SJCRH30 (cell line): ENCODE measurements at places on chromosomes 16 and 17.

DNA sequence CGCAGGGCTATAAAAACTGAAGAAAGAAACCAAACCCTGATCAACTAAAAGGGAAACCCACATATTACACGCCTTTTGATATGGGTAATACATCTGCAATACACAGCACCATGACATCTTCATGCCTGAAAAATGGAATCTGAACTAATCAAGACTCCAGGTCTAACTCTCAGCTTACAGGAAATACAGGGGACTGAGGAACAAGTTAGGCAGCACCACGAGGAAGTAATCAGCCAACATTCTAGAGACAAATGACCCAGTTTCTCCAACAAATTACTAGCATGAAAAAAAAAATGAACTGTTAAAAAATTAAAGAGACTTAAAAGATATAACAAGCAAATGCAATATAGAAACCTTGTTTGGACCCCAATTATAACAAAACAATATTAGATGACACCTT, 9.1 kb downstream of the SLC39A11 start:
- no peak overlapping the region for H3K4me3 ChIP-seq
- no peak for DNase-seq
- H3K36me3 ChIP-seq, result no peaks in the 10 kb centered on the region
- no peaks in the 10 kb centered on the region for H3K4me1 ChIP-seq
- no peak overlapping the region for H3K27ac ChIP-seq

GRCh38 chr17:66555605-66556004, 253.2 kb downstream of the PRKCA start:
- H3K27me3 ChIP-seq, result no peaks in the 10 kb centered on the region
- H3K27ac ChIP-seq, result no peak overlapping the region
- no peaks in the 10 kb centered on the region for H3K4me1 ChIP-seq
- no peaks in the 10 kb centered on the region for H3K36me3 ChIP-seq

DNA sequence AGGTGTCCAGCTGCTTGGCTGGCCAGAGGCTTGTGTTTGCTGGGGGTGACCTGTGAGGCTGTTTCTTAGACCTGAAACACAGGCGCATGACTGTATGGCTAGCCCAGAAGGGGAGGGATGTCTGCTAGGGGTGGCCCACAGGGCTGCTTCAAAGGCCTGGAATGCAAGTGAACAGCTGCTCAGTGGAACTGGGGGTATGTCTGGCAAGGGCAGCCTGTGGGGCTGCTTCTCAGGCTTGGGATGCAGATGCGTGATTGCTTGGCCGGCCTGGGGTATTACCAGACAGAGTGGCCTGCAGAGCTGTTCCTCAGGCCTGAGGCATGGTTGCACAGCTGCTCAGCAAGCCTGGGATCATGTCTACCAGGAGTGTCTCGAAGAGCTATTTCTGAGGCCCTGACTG, 20.5 kb downstream of the TANC2 start:
- H3K4me1 ChIP-seq, result peaks cover 3% of the 10 kb centered on the region; the same call in 1 of the 2 replicates
- no peaks in the 10 kb centered on the region for H3K27me3 ChIP-seq
- H3K4me3 ChIP-seq, result no peak overlapping the region
- peak; percentile 77 for DNase-seq
- no peaks in the 10 kb centered on the region for H3K36me3 ChIP-seq

DNA sequence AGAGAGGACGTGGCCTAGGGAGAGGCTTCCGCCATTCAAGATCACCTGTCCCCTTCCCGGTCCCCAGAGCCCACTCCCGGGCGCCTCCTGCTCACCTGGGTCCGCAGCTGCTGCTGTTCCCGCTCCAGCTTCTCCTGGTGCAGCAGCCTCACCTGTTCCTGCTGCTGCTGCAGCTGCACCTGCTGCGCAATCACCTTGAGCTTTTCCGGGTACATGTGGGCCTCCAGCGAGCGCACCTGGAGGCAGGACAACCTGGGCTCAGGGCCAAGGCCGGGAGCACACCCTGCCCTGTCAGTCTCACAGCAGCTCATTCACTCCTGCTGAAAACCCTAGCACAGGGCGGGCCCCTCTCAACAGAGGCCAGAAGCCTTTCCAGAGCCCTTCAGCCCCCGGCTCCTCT, 12.5 kb downstream of the TFAP4 start:
- H3K4me3 ChIP-seq, result no peak overlapping the region
- no peak overlapping the region for H3K27ac ChIP-seq
- no peaks in the 10 kb centered on the region for H3K27me3 ChIP-seq
- no peaks in the 10 kb centered on the region for H3K4me1 ChIP-seq
- H3K36me3 ChIP-seq, result peaks cover 23% of the 10 kb centered on the region

DNA sequence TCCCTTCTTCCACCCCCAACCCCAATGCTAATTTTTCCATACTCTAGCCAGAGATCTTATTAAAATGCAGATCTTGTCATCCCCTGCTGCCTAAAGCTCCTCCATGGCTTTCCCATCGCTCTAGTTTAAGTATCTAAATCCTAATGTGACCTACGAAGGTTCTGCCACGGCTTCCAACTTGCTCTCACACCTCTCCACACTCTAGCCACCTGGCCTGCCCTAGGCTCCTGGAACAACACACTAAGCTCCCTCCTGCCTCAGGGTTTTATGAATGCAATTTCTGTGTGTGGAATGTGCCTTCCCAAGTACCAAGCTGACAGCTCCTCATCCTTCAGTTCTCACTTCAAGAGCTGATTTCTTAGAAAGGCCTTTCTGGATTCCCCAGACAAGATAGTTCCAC, 16.6 kb downstream of the NXPH3 start:
- H3K27me3 ChIP-seq, result no peaks in the 10 kb centered on the region
- H3K27ac ChIP-seq, result no peak overlapping the region
- no peak overlapping the region for H3K4me3 ChIP-seq
- no peaks in the 10 kb centered on the region for H3K36me3 ChIP-seq
- no peak for DNase-seq

GRCh38 chr17:43924558-43924957, 17.2 kb upstream of the MPP2 start:
- H3K36me3 ChIP-seq, result no peaks in the 10 kb centered on the region
- no peaks in the 10 kb centered on the region for H3K4me1 ChIP-seq

- no peak overlapping the region for H3K27ac ChIP-seq
- no peaks in the 10 kb centered on the region for H3K4me1 ChIP-seq
- no peaks in the 10 kb centered on the region for H3K27me3 ChIP-seq
- no peak overlapping the region for H3K4me3 ChIP-seq
Observed at GRCh38 chr17:60641810-60642220, 35.8 kb upstream of the BCAS3 start.

GRCh38 chr17:76353004-76353598, 615 bp downstream of the PRPSAP1 start:
- peak overlapping the region; percentile 99; the same call in 1 of the 2 replicates for H3K27ac ChIP-seq
- H3K36me3 ChIP-seq, result peaks cover 8% of the 10 kb centered on the region
- peak; percentile 48 for DNase-seq
- peak overlapping the region; percentile 71 for H3K4me3 ChIP-seq
- no peaks in the 10 kb centered on the region for H3K27me3 ChIP-seq

DNA sequence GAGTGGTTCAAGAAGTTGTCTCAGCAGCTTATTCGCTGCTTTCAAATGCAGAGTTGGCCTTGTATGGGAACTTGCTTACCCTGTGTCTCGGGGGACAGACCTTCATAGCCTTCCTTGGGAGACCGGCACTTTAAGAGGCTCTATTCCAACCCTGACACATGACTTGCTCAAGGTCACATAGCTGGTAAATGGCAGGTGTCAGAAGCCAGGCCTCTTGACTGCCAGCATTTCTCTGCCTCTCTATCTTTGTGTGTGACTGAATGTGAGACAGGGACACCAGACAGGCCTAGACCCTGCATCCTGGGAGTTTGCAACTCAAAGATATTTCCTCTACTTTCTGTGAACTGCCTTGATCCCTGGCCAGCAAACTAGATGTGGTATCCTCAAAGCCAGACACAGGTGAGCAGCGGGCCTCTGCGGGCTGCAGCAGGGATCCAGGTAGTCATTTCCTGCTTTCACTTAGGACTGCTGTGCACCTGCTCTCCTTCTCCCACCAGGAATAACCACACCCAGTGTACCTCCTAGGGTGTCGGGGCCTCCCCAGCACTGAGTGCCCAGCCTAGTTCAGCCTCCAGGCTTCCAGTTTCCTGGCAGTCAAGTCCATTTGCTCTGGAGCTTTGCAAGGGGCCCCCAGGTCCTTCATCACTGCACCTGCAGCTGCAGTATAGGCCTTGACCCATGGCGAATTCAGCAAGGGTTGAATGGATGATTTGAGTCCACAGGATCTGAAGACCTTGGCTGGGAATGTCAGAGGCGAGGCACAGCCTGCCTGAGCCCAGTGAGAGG, 116.6 kb upstream of the TNRC6C start:
- no peak for DNase-seq
- H3K27me3 ChIP-seq, result no peaks in the 10 kb centered on the region
- no peak overlapping the region for H3K4me3 ChIP-seq
- no peaks in the 10 kb centered on the region for H3K36me3 ChIP-seq

DNA sequence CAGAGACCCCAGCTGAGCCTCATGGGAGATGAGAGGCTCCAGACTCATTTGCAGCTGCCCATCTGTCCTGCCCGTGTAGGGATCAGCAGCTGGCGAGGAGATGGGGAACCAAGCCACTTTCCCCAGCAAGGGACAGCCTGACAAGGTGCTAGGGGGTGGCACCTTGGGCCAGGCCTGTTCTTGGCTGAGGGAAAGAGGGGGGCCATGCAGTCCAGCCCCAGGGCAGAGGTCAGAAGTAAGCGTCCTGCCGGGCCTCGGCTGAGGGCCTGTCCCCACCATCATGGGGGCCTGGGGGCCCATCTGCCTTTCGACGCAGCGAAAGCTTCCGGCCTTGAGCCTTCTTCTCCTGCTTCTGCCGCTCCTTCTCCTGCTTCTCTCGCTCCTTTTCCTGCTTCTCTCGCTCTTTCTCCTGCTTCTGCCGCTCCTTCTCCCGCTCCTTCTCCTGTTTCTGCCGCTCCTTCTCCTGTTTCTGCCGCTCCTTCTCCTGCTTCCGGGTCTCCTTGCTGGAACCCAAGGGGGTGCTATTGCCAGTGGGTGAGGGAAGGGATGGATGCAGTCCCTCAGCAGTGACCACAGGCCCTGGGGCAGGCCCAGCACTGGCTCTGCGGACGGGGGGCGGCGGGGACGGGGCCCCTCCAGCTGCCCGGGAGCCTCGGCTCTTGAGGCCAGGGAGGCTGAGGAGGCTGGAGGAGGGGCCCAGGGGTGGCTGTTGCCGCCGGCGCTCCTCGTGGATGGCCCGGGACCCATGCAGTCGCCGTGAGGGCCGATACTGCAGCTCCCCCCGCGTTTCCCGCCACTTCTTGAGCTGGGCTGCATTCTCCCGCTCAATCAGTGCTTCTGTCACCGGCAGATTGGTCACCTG, 2.8 kb upstream of the CD2BP2 start:
- no peak overlapping the region for H3K4me3 ChIP-seq
- H3K27me3 ChIP-seq, result no peaks in the 10 kb centered on the region
- peaks cover 30% of the 10 kb centered on the region for H3K36me3 ChIP-seq
- no peak for DNase-seq
- peaks cover 3% of the 10 kb centered on the region; the same call in 1 of the 2 replicates for H3K4me1 ChIP-seq

GRCh38 chr16:48450367-48450766, 65.2 kb upstream of the SIAH1 start:
- H3K27me3 ChIP-seq, result no peaks in the 10 kb centered on the region
- DNase-seq, result no peak
- H3K4me1 ChIP-seq, result peaks cover 9% of the 10 kb centered on the region
- no peak overlapping the region for H3K4me3 ChIP-seq

GRCh38 chr16:72241008-72241407, 69.1 kb upstream of the PMFBP1 start:
- no peak overlapping the region for H3K27ac ChIP-seq
- no peak overlapping the region for H3K4me3 ChIP-seq
- H3K27me3 ChIP-seq, result no peaks in the 10 kb centered on the region
- DNase-seq, result no peak
- H3K36me3 ChIP-seq, result no peaks in the 10 kb centered on the region

- H3K36me3 ChIP-seq, result no peaks in the 10 kb centered on the region
- no peaks in the 10 kb centered on the region for H3K27me3 ChIP-seq
Observed at GRCh38 chr17:60392042-60392844, at the start of gene USP32. USP32 (minus strand) TSS chr17:60392133; CDS start chr17:60391939, 194 bp downstream.

DNA sequence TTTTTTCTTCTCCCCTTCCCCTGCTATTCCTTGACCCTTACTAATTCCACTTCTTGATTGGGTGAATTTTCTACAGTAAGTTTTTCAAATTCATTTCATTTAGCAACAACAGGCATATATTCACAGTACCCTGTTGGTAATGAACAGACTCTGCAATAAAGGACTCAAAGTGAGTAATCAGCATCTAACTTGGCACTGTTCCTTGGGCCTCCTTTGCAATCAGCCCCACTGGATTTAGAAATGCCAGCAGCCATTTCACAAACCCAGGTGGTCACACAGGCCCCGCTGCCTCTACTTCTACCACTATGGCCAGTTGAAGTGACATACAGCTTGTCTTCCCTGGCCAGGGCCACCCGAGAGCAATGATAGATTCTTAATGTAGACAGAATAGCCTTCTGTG, 113.8 kb downstream of the CYB561 start:
- no peaks in the 10 kb centered on the region for H3K4me1 ChIP-seq
- H3K27me3 ChIP-seq, result no peaks in the 10 kb centered on the region
- no peak for DNase-seq
- H3K4me3 ChIP-seq, result no peak overlapping the region

DNA sequence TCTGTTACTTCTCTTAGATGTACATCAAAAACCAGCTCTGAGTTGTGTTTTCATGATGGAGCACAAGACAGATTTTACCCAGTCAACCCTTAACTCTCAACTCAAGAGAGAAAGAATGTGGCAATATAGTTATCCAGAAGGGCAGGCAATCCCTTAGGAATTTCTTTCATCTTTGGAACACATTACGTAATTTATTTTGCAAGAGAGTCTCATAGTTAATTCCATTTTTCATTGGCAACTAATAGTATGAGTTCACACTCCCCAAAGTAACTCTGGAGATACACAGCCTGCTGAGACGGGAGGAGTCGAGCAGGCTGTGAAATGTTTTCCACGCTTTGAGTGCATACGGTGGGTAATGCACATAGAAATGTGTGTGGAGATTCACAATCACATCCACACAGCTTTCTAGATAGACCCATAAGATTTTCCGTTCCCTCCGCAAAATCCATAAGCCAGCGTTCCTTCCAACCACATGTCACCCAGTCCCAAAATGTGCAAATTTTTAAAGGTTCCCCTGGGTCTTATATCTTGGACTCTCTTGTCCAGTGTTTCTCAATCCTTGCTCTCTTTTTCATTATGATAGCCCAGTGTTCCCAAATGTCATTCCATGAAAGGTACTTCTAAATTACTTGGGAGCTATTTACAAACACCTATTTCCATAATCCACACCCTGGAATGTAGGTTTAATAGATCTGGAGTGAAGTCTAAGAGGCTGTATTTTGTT, 8.4 kb upstream of the CDRT4 start:
- H3K4me3 ChIP-seq, result no peak overlapping the region
- peaks cover 7% of the 10 kb centered on the region for H3K4me1 ChIP-seq
- H3K36me3 ChIP-seq, result no peaks in the 10 kb centered on the region
- no peak overlapping the region for H3K27ac ChIP-seq
- H3K27me3 ChIP-seq, result no peaks in the 10 kb centered on the region

- DNase-seq, result peak; percentile 92
- H3K27ac ChIP-seq, result peak overlapping the region; percentile 41
- H3K4me3 ChIP-seq, result no peak overlapping the region
- peaks cover 55% of the 10 kb centered on the region for H3K36me3 ChIP-seq
- no peaks in the 10 kb centered on the region for H3K27me3 ChIP-seq
Observed at GRCh38 chr17:29078183-29079045, 35.5 kb downstream of the PIPOX start.

GRCh38 chr17:79388556-79389295, 222.1 kb downstream of the RBFOX3 start:
- H3K27me3 ChIP-seq, result peaks cover 36% of the 10 kb centered on the region
- no peak overlapping the region for H3K27ac ChIP-seq
- H3K4me3 ChIP-seq, result no peak overlapping the region

GRCh38 chr16:85091522-85091910, 20.8 kb downstream of the CIBAR2 start:
- no peaks in the 10 kb centered on the region for H3K36me3 ChIP-seq
- H3K4me3 ChIP-seq, result no peak overlapping the region
- H3K4me1 ChIP-seq, result no peaks in the 10 kb centered on the region; the same call in 1 of the 2 replicates

- H3K36me3 ChIP-seq, result no peaks in the 10 kb centered on the region
- H3K4me3 ChIP-seq, result no peak overlapping the region
- peaks cover 4% of the 10 kb centered on the region for H3K27me3 ChIP-seq
- DNase-seq, result no peak
- no peaks in the 10 kb centered on the region for H3K4me1 ChIP-seq
Observed at GRCh38 chr17:46873941-46874645, 22.7 kb downstream of the WNT9B start.
